ENCODE measurements at places on chromosomes 1 and 21. TPM values are rescaled to one million over a fixed set of nuclear protein-coding genes. Genes with fewer than 3 reads are reported as not detected.

The CDK18 gene
- polyA plus RNA-seq: 28.3 TPM

The SCP2 gene
- polyA plus RNA-seq: 76.4 TPM

The CACNA1E gene
- 0.50 TPM for polyA plus RNA-seq

The AGO3 gene
- polyA plus RNA-seq: 12.3 TPM

The NBPF12 gene
- polyA plus RNA-seq: 16.1 TPM

The RASAL2 gene
- 16.0 TPM for polyA plus RNA-seq

The DIO1 gene
- not detected for polyA plus RNA-seq

The ETV3L gene
- not detected for polyA plus RNA-seq

The B3GALT2 gene
- polyA plus RNA-seq: 13.3 TPM

The SH2D2A gene
- polyA plus RNA-seq: 0.49 TPM

The GLRX2 gene
- 14.0 TPM for polyA plus RNA-seq

The AMIGO1 gene
- 14.8 TPM for polyA plus RNA-seq

The SELP gene
- polyA plus RNA-seq: 0.76 TPM

The MAP3K21 gene
- 0.27 TPM for polyA plus RNA-seq

The CCDC185 gene
- polyA plus RNA-seq: not detected

The ACTN2 gene
- polyA plus RNA-seq: 2,228 TPM

The FYB2 gene
- 0.59 TPM for polyA plus RNA-seq

The GBP7 gene
- not detected for polyA plus RNA-seq

The FAM163A gene
- 0.31 TPM for polyA plus RNA-seq

The CNTN2 gene
- polyA plus RNA-seq: 0.72 TPM

The CLDN17 gene
- not detected for polyA plus RNA-seq

The TMEM269 gene
- polyA plus RNA-seq: 0.79 TPM

The EVA1C gene
- polyA plus RNA-seq: 2.1 TPM

The KRTAP11-1 gene
- polyA plus RNA-seq: not detected

The ASTN1 gene
- 6.4 TPM for polyA plus RNA-seq

The CREB3L4 gene
- polyA plus RNA-seq: 16.1 TPM

The C1orf115 gene
- 11.9 TPM for polyA plus RNA-seq

The SHISAL2A gene
- polyA plus RNA-seq: 5.5 TPM

The PDZK1IP1 gene
- polyA plus RNA-seq: 0.59 TPM

The SLC6A17 gene
- 0.83 TPM for polyA plus RNA-seq

The MDM4 gene
- 36.0 TPM for polyA plus RNA-seq

The ADGRB2 gene
- polyA plus RNA-seq: 17.6 TPM

The FHAD1 gene
- 2.1 TPM for polyA plus RNA-seq

The SYNC gene
- 51.6 TPM for polyA plus RNA-seq

The MYBPH gene
- polyA plus RNA-seq: 534 TPM

The EFCAB7 gene
- 9.7 TPM for polyA plus RNA-seq

The TPTE gene
- not detected for polyA plus RNA-seq

The KRTAP19-3 gene
- not detected for polyA plus RNA-seq

The SZT2 gene
- 19.6 TPM for polyA plus RNA-seq

The TRIM17 gene
- polyA plus RNA-seq: 1.1 TPM

The SLC37A1 gene
- polyA plus RNA-seq: 2.5 TPM

The PLPPR4 gene
- 8.8 TPM for polyA plus RNA-seq

The BEND5 gene
- polyA plus RNA-seq: 10.0 TPM

The ANXA9 gene
- polyA plus RNA-seq: 3.8 TPM

The UBL4B gene
- not detected for polyA plus RNA-seq

The SMIM11 gene
- 5.3 TPM for polyA plus RNA-seq

The AQP10 gene
- polyA plus RNA-seq: not detected

The CDC20 gene
- 15.2 TPM for polyA plus RNA-seq

The NGF gene
- polyA plus RNA-seq: 2.5 TPM

The SIM2 gene
- 19.9 TPM for polyA plus RNA-seq

The CRNN gene
- polyA plus RNA-seq: not detected

The CCDC27 gene
- 0.14 TPM for polyA plus RNA-seq

The FAM72B gene
- 3.1 TPM for polyA plus RNA-seq

The MSH4 gene
- polyA plus RNA-seq: 0.67 TPM

The RYR2 gene
- 3.1 TPM for polyA plus RNA-seq

The KCNJ15 gene
- 0.23 TPM for polyA plus RNA-seq

The AGT gene
- polyA plus RNA-seq: 17.9 TPM

The FCGR3A gene
- polyA plus RNA-seq: 3.4 TPM

The RAB7B gene
- 12.2 TPM for polyA plus RNA-seq
